Germinal center (tissue), 1 donor: ENCODE measurements at places on chromosomes 1 and 21.
A peak's percentile ranks its signal among the peaks of the same experiment; 100 is the strongest.

- no peak for DNase-seq
Observed at GRCh38 chr21:35470522-35470921, 421.4 kb upstream of the RUNX1 start.

- no peak for DNase-seq
Observed at GRCh38 chr1:202587859-202588485, 122.3 kb downstream of the SYT2 start.

GRCh38 chr1:7070389-7071029 is 285.3 kb downstream of the CAMTA1 start:
- DNase-seq = peak; percentile 64

GRCh38 chr1:89630048-89630447 is 2.9 kb upstream of the LRRC8C start:
- no peak for DNase-seq

GRCh38 chr1:9643351-9644256 is 7.9 kb upstream of the PIK3CD start:
- DNase-seq = no peak

- DNase-seq = no peak
Observed at GRCh38 chr1:200912737-200913407, 18.2 kb downstream of the INAVA start.

DNA sequence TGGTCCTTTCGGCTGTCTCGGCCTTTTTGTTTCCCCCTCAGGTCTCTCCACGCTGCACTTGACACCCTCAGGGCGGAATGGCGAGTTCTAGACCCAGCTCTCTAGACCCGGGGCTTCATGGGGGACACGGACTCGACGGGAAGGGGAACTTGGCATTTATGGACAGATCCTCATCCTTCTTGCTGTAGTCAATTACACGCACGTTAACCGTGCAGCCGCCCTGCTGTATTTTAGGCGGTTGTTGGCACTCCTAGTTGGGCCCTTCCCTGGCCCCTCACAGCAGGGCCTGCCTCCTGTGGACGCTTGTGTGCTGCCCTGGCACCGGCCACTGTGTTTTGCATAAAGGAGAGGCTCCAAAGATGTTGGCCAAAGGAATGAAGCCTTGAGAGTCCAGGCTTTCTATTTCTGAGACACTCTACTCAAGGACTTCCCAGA is 558 bp upstream of the BTG3 start:
- no peak for DNase-seq

DNA sequence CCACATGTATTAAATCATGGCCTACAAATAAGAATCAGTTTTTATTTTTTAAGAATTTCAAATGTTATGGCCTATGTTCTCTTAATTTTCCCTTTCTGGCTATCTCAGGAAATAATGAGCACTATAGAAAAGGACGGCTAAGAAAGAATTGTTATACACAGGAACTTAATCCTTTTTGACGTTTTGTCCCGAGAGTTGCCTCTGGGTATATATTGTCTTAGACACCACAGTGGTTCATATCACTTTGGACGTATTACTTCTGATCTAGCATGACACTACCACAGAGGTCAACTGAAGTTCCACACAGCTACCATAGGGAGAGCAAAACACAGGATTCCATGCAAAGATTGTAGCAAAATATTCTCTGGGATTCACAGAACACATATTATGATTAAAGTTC is 307.6 kb downstream of the VAV3 start:
- DNase-seq = no peak

GRCh38 chr1:212700892-212701819 is 1.5 kb upstream of the BATF3 start:
- DNase-seq = no peak

- DNase-seq = no peak
Observed at GRCh38 chr1:54323324-54323739, 82.9 kb downstream of the SSBP3 start.

GRCh38 chr1:41023279-41023990 is 1.9 kb upstream of the SLFNL1 start:
- no peak for DNase-seq

- DNase-seq = peak; percentile 55
Observed at GRCh38 chr21:25638660-25639550, at the start of gene JAM2. Gene JAM2, plus strand, starts transcription at chr21:25639258. Its CDS starts 564 bp downstream, at chr21:25639822.
